ENCODE measurements at places on chromosomes 3 and 15.
A peak's percentile ranks its signal among the peaks of the same experiment; 100 is the strongest.

DNA sequence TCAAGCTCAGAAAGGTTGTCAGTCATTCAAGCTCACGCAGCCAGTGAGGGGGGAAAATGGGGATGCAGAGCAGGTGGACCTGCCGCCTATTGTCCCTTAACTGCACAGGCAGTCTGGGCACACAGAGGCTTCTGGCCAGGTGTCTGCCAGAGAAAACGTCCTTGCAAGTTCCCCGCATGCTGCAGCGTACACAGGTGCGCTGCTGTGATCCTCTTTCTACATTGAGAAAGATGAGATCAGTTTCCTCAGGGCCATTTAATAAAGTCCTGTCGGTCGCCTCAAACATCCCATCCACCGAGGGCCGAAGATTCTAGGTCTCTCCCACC lies 445 bp upstream of the TSEN2 start:
- H3K4me1 ChIP-seq = peaks cover 38% of the 10 kb centered on the region
- peak overlapping the region; percentile 93 for H3K4me3 ChIP-seq
- no peak for DNase-seq
- H3K27ac ChIP-seq = peak overlapping the region; percentile 91
- H3K27me3 ChIP-seq = no peaks in the 10 kb centered on the region

- H3K27me3 ChIP-seq = no peaks in the 10 kb centered on the region
- H3K27ac ChIP-seq = no peak overlapping the region
- H3K4me3 ChIP-seq = no peak overlapping the region
- H3K4me1 ChIP-seq = no peaks in the 10 kb centered on the region
- peak; percentile 64 for DNase-seq
- no peaks in the 10 kb centered on the region for H3K36me3 ChIP-seq
Observed at GRCh38 chr15:40344631-40345120, 3.9 kb upstream of the CCDC9B start.

- H3K4me3 ChIP-seq = peak overlapping the region; percentile 9
- no peak for DNase-seq
- H3K27ac ChIP-seq = peak overlapping the region; percentile 51
- peaks cover 75% of the 10 kb centered on the region for H3K4me1 ChIP-seq
- no peaks in the 10 kb centered on the region for H3K27me3 ChIP-seq
- no peaks in the 10 kb centered on the region for H3K36me3 ChIP-seq
Observed at GRCh38 chr3:157091083-157091833, 68.7 kb downstream of the CCNL1 start.

GRCh38 chr3:137669519-137670060 lies 94.5 kb upstream of the SOX14 start:
- no peaks in the 10 kb centered on the region for H3K27me3 ChIP-seq
- no peak for DNase-seq
- no peak overlapping the region for H3K27ac ChIP-seq
- H3K4me3 ChIP-seq = no peak overlapping the region
- no peaks in the 10 kb centered on the region for H3K4me1 ChIP-seq

DNA sequence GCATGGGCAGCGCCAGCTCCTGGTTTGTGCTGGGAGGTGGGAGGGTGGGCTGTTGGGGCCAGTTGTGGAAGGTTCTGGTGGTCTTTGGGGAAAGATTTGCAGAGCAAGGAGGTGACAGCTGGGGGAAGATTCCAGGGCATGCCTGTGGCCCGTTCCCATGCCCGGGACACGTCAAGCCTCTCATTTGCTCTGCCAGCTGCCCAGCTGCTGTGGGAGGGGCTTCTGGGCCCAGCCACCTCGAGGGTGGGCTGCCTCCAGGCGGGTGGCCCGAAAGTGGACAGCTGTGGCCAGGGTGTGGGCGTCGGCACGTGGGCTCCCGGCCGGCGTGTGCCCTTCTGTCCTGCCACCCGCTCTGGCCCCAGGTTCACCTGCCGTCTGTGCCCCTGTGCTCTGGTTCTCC lies 17.2 kb downstream of the PLXNA1 start:
- H3K4me3 ChIP-seq = no peak overlapping the region
- DNase-seq = no peak
- no peaks in the 10 kb centered on the region for H3K36me3 ChIP-seq
- no peak overlapping the region for H3K27ac ChIP-seq
- H3K4me1 ChIP-seq = no peaks in the 10 kb centered on the region

DNA sequence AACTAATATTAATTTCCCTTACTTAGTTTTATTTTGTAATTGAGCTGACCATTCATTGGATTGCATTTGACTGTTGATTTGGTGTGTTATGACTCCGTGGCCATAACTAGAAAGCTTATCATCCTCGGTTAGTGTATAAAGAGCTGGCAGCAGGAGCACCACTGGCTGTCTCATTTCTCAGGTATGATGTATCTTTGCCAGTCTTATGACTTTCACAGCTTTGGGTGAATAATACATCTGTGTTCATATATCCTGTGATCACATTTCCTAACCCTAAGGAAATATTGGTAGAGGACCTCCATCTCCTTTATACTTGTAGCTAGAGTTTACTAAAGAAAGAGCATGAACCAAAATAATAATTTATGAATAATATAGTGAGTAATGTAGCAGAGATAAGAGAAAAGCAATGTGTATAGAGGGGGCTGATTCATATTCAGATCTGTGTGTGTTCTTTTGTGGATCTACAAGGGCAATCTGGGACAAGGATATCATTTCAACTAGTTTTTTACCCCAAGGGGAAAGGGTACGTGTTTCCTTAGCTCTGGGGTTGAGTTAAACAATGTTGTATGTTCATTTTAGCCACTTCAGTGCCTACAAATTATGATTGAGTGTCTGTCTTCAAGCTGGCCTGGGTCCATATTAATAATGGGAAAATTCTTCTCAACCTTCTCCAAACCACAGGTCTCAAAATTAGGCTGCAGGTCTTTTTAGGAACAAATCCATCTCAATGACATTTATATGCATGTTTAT lies 901.7 kb downstream of the NTRK3 start:
- no peak for DNase-seq
- no peaks in the 10 kb centered on the region for H3K27me3 ChIP-seq
- H3K4me1 ChIP-seq = no peaks in the 10 kb centered on the region
- no peaks in the 10 kb centered on the region for H3K36me3 ChIP-seq

DNA sequence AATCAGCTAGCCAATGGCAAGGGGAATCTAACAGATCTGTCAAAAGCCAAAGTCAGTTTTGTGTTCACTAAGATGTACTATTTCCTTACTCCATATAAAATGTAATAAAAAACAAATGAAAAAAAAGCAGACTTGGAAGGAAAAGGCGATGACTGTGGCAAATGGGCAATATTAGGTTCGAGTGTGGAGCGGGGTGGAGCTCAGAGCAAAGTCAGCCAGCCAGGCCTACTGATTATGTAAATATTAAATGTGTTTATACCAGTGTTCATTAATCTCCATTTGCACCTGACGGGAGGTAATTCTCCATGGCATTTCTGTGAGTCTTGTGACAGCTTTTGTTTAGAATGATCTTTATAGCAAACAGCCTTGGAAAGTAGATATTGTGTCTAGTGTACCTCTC lies 96.2 kb upstream of the KCNMB2 start:
- H3K27me3 ChIP-seq = no peaks in the 10 kb centered on the region
- no peaks in the 10 kb centered on the region for H3K4me1 ChIP-seq
- no peaks in the 10 kb centered on the region for H3K36me3 ChIP-seq
- no peak overlapping the region for H3K4me3 ChIP-seq
- no peak overlapping the region for H3K27ac ChIP-seq
- DNase-seq = no peak

DNA sequence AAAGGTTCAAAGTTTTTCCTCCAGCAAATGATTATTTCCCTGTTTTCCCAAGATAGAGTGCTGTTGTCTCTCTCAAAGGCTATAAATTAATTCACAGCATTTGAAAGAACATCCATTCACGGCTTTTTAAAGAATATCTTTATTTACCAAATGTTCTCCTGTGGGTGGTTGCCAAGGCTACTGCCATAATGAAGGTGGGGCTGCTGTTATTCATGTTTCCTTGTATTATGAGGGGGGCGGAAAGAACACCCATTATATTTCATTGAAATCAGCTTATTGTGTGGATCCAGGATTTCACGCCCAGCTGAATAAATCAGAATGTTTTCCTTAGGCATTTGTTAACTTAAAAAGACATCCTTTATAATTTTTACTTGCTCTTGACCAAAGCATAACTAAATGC lies 10.1 kb downstream of the SRP14 start:
- H3K27ac ChIP-seq = no peak overlapping the region
- no peaks in the 10 kb centered on the region for H3K27me3 ChIP-seq
- no peak overlapping the region for H3K4me3 ChIP-seq
- DNase-seq = no peak
- H3K4me1 ChIP-seq = peaks cover 2% of the 10 kb centered on the region

DNA sequence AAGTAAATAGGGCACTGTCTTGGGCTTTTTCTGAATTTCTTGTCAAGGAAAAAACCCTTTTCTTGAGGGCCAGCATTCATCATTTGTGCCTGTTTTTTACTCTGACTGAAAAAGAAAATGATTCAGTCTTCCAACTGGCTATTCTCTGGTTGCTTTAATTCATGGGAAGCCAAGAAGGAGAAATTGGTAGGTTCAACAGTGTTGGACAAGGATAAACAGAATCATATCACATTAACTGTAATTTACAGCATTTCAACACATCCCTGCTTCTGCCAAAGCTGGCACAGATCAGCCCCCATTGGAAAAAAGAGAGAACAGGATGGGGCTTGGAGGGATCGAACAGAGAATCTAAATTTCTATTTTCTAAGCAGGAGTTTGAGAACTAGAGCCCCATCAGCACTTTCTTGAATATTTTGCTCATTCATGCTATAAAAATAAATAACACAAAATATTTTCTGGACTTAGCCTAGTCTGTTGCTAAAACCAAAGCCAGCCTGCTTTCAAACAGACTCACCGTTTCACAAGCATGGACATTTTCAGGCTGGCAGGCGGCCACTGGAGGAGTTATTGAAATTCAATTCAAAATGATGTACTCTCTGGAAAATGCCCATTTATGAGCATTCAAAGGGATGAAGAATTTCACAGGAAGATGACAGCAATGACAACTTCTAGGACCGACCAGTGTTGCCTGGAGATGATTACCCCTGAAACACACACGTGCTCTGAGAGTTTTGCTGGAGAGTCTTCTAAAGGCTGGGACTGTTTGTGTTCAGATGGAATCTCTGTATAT lies 181.2 kb downstream of the WNT5A start:
- no peaks in the 10 kb centered on the region for H3K27me3 ChIP-seq
- DNase-seq = no peak
- H3K27ac ChIP-seq = no peak overlapping the region
- H3K36me3 ChIP-seq = no peaks in the 10 kb centered on the region

DNA sequence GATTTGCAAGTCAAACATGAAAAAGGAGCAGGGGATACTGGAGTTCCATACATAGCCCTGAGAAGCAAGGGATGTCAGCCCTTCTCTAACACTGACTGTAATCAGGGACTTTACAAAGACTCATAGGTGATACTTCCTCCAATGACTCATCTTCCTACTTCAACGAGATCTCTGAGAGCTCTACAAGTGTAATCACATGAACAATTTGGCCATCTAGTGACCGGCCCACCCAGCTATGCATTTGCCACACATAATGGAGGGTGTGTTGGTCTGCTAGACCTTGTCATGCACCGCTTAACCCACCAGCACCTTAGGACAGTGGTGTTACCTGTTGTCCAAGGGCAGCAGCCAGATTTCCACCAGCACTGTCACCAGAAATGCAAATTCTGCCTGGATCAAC lies 75.3 kb downstream of the NCEH1 start:
- H3K4me3 ChIP-seq = no peak overlapping the region
- no peak for DNase-seq
- H3K36me3 ChIP-seq = peaks cover 8% of the 10 kb centered on the region
- peaks cover 9% of the 10 kb centered on the region for H3K4me1 ChIP-seq
- H3K27ac ChIP-seq = peak overlapping the region; percentile 1

DNA sequence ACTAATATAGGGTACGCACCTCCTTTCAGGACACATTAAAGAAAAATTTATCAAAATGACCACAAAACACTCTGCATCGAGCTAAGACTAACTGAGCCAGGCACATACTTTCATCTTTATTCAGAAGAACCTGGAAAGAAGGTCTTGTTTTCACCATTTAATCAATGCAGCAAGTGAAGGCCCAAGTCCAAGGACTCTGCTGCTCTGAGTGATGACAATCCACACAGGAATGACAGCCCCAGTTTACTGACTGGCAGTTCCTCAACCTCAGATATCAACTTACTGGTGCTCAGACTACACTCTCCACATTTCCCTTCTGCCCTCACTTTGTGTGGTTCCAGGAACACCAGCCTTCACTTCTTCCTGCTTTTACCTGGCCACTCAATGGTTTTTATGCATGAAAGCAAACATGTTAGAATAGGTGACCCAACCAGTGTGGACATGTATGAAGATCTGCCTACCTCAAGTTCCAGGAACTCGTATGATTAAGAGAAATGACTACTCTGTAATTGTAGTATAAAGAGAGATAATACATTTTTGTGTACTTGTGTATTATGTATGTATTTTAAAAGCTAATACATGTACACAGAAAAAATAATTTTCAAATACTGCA lies 29.1 kb upstream of the RASA2 start:
- H3K36me3 ChIP-seq = no peaks in the 10 kb centered on the region
- no peak overlapping the region for H3K4me3 ChIP-seq
- peaks cover 1% of the 10 kb centered on the region for H3K27me3 ChIP-seq
- H3K27ac ChIP-seq = no peak overlapping the region
- H3K4me1 ChIP-seq = peaks cover 25% of the 10 kb centered on the region
- DNase-seq = no peak

DNA sequence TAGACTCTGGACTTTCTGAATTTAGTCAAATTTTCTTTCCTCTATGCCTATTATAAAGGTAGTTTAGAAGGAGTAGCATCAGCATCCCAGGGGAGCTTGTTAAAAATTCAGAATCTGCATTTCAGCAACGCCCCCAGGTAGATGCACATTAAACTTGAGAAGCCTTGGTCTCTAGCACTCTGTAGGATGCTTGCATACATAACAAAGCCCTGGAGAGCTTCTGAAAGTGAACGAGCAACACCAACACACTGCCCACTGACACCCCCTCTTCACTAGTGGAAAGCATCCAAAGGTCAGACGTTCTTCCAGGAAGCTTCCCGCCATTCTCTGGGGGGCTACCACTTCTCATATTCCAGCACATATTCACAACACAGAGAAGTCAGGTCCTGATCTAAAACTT lies 6.5 kb downstream of the PRICKLE2 start:
- H3K4me1 ChIP-seq = no peaks in the 10 kb centered on the region
- H3K27ac ChIP-seq = no peak overlapping the region
- DNase-seq = no peak
- H3K27me3 ChIP-seq = peaks cover 5% of the 10 kb centered on the region

DNA sequence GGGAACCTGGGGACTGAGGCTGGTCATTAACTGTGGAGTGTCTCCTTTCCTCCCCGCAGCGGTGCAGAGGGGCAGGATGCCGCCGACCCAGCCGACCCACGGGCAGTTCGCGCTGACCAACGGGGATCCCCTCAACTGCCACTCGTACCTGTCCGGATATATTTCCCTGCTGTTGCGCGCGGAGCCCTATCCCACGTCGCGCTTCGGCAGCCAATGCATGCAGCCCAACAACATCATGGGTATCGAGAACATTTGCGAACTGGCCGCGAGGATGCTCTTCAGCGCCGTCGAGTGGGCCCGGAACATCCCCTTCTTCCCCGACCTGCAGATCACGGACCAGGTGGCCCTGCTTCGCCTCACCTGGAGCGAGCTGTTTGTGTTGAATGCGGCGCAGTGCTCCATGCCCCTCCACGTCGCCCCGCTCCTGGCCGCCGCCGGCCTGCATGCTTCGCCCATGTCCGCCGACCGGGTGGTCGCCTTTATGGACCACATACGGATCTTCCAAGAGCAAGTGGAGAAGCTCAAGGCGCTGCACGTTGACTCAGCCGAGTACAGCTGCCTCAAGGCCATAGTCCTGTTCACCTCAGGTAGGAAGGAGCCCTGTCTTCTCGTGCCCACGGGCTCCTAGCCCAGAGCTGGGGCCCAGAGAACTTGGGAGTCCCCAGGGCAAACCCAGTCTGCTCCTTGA lies 3.7 kb downstream of the NR2F2 start:
- H3K27ac ChIP-seq = no peak overlapping the region
- H3K4me1 ChIP-seq = peaks cover 6% of the 10 kb centered on the region
- H3K4me3 ChIP-seq = no peak overlapping the region

All from activated T-helper 2 cell treated with anti-CD3 and anti-CD28 coated beads, Interferon-gamma antibody, Interleukin-2, Interleukin-4, amounts not matched to agents 10 μg/mL and 5 μg/mL and 100 μg/mL, durations not matched to agents 14 hours and 24 hours and 36 hours (primary cell).